ENCODE measurements at places on chromosomes 5 and 9.

- no peak for DNase-seq
Observed at GRCh38 chr9:134688231-134688630, 46.6 kb downstream of the COL5A1 start.

- no peak for DNase-seq
Observed at GRCh38 chr5:32406650-32407049, 37.9 kb downstream of the ZFR start.

GRCh38 chr9:2127486-2127885 lies 112.3 kb downstream of the SMARCA2 start:
- DNase-seq, result no peak

GRCh38 chr5:87499478-87500410 lies 87.0 kb upstream of the CCNH start:
- no peak for DNase-seq

DNA sequence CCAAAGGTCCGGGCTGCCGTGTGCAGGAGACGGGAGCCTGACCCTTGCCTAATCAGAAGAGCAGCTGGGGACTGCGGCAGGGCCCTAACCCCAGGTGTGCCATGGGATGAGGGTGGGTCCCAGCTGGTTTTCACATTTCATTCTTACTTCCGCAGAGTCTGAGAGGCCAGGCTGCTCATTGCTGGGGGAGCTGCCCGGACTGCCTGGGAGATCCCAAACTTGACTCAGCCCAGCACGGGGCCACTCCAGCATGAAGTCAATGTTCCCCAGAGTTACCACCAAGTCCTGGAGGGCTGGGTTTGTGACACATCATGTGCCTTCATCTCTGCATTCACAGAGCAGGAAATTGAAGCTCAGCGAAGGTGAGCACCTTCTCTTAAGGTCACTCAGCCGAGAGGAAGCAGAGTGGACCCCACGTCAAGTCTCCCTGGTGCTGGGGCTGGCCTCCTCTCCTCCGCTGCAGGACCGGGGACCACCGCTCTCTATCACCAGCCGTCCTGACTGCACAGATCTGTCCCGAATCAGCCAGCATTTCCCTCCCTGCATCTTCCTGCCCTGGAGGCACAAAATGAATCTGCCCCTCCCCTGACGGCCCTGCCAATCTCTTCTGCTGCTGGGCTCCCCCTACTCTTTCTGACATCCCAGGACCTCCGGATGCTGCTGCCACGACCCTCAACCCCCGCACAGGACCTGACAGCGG lies 54.6 kb upstream of the PHYKPL start:
- peak; percentile 23 for DNase-seq

DNA sequence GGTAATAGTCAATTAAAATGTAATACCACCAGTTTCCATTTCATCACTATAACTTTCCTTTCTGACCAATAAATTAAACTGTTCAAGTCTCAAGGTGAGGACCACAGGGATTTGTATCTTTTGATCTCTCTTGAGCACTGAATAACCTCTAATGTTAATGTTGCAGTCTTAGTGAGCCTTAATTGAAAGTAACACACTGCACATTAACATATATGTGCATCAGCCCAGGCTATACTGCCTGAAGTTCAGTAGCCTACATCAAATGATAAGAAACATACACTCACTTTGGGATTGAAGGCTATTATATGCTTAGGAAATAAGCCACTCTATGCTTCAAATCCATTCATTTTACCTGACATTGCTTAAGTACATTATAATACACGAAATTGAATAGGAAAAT lies 311.0 kb upstream of the DAP start:
- no peak for DNase-seq

DNA sequence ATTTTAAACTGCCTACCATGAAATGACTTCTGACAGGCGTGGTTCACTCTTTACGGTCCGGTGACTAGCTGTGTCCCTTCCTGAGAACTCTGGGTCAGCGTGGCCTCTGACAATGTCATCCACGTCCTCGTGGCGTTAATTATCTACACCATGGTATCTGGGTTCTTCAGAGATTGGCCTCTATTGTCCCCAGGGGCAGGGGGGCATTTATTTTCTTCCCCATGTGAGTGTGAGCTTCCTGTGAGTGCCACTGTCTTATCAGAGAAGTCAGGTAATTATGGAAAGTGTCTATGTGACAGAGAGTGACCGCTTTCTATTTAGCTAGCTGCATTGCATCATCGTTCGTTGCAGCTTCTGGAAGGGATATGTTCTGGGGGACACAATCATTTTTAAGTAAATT lies 77.2 kb downstream of the FBXL7 start:
- no peak for DNase-seq

GRCh38 chr9:88932766-88933165 lies 58.5 kb upstream of the S1PR3 start:
- no peak for DNase-seq

DNA sequence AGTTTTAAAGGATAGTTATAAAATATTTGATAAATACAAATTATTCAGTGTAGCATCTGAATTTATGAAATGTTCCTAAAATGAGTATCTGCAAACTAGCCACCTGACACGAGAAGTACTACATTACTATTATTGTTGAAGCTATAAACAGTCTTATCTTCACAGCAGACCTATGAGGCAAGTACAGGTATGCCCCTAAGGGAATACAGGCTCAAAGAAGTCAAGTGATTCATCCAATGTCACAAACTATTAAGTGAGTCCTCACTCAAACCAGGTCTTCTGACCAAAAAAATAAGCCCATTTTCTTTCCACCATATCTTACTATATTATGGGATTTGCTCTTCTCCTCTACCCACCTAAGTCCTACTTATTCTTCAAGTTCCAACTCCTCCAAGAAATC lies 28.7 kb downstream of the STRBP start:
- DNase-seq, result no peak
